ENCODE measurements at places on chromosomes 16 and 17.

DNA sequence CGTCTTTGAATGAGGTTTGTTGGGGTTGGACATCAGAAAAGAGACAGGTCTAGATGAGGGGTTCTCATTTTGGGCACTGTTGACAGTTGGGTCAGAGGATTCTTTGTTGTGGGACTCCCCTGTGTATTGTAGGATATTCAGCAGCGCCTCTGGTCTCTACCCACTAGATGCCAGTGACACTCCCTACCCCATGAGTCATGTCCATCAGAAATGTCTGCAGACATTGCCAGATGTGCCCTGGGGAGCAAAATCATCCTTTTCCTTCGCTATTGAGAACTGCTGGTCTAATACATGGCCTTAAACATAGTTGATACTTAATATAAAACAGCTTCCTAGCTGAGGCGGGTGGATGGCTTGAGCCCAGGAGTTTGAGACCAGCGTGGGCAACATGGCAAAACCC, 3.1 kb downstream of the ABAT start:
- peak; percentile 82 for DNase-seq

DNA sequence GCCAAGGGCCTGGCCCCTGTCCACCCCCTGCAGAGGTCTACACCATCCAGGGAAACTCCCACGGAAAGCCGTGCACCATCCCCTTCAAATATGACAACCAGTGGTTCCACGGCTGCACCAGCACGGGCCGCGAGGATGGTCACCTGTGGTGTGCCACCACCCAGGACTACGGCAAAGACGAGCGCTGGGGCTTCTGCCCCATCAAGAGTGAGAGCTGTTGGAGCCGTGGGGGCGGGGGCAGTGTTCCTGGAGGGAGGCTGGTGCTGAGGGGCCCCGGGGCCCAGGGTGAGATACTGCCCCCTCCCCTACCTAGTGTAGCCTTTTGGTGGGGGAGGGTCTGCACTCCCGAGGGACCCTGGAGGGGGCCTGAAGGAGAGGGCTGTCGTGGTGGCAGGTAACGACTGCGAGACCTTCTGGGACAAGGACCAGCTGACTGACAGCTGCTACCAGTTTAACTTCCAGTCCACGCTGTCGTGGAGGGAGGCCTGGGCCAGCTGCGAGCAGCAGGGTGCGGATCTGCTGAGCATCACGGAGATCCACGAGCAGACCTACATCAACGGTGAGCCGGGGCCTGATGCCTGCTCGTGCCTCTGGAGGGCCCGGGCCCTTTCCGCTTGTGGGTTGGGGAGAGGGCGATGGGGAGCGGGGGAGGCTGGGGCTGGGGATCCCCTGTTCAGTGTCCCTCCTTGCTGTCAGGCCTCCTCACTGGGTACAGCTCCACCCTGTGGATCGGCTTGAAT, 38.8 kb downstream of the MRC2 start:
- no peak for DNase-seq

- no peak for DNase-seq
Measured at GRCh38 chr17:62067165-62068145, 2.4 kb upstream of the MED13 start.

GRCh38 chr17:40448639-40449261, 5.5 kb downstream of the IGFBP4 start:
- peak; percentile 53 for DNase-seq

DNA sequence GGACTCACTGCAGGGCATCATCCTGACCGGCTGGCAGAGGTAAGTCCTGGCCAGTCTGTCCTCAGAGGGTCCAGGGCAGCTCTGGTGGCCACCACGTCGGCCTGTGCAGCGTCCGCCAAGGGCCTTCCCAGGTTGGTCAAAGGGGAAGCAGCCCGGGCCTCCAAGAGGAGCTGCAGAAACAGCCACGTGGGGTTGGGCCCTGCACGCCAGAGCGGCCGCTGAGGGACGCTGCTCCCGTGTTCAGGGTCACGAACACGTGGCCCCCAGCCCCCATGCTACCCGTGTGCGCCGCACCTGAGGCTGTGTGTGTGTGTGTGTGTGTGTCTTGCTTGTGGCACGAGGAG, 13.3 kb downstream of the CYBC1 start:
- no peak for DNase-seq

DNA sequence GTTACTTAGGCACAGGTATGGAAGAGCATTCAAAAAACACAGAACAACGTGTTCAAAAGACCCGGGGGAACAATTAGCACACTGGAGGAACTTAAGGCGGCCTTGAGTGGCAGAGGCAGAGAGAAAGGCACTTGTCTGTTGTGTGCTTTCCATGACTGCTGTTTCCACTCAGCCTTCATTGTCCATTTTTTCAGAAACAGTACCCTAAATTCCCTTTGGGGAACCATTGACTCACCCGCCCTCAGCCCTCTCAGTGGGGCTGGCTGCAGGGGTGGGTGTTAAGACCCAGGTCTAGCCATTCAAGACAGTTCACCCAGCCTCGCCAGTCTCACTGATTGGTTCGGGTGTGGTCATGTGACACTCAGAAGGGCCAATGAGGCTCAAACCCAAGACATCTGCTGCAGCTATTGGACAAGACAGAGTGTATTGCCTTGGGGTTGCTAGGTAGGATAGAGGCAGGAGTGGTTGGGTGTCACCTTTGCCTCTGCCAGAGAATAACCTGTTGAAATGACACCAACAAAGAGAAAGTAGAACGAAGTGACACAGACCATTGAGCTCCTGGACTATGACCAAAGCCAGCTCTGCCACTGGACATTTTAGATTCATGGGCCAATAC, 19.6 kb upstream of the CEP20 start:
- DNase-seq = peak; percentile 26

DNA sequence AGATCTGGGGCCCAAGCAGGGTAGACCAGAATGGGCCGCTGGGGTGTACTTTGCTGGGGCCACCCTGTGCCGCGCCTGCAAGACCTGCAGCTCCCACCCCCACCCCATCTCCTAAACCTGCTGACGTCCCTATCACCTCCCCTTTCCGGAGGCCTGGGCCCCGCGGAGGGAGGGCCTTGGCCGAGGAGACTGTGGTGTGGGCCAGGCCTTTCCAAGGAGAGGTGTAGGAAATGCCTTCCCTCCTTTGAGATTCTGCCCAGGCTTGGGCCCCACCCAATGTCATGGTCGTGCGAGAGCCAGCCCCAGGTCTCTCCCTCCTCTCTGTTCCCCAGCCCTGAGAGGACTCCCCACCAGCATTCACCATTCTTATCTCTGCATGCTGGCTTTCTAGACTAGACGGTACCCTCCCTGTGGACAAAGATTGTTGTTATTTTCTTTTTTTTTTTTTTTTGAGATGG, 3.9 kb upstream of the WFIKKN2 start:
- DNase-seq = no peak

GRCh38 chr17:44770166-44770925, 11.6 kb downstream of the ADAM11 start:
- no peak for DNase-seq

GRCh38 chr17:65035191-65035590, 21.3 kb downstream of the GNA13 start:
- DNase-seq = no peak

GRCh38 chr17:69655902-69656301, 241.4 kb downstream of the MAP2K6 start:
- DNase-seq = no peak

DNA sequence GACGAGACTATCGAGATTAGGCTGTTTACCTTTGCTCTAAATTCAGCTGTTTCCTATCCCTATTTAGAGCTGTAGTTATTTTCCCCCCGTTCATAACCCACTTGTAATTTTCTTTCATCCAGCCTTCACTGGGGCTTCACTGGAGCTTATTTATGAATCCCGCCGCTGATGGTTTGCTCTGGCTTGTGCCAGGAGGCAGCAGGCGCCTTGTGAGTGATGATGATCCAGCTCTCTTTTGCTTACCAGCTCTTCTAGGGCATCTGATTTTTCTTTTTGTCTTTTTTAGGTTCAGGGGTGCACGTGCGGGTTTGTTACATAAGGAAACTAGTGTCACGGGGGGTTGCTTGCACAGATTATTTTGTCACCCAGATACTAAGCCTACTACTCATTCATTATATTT, 37.4 kb upstream of the CDH13 start:
- no peak for DNase-seq

GRCh38 chr17:7781429-7781828, 52.6 kb upstream of the KDM6B start:
- no peak for DNase-seq

DNA sequence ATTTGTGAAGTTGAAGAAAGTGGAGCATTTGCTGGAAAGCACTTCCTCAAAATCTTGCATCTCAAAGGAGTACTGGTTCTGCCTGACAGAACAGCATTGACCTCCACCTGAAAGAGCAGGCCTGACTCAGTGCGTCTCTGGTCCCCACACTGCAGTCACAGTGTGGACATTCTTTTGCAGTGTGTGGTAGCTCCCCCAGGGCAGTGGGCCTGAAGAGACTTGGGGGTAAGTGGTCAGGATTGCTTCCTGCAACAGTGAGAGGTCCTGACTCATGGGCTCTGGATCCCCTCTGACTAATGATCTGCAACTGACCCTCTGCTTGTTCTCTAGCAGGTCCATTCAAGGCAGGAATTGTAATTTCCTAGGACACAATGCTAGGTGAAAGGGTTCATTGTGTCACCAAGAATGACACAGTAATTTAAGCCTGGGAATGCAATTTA, 204.9 kb upstream of the KCNJ16 start:
- DNase-seq = peak; percentile 78

DNA sequence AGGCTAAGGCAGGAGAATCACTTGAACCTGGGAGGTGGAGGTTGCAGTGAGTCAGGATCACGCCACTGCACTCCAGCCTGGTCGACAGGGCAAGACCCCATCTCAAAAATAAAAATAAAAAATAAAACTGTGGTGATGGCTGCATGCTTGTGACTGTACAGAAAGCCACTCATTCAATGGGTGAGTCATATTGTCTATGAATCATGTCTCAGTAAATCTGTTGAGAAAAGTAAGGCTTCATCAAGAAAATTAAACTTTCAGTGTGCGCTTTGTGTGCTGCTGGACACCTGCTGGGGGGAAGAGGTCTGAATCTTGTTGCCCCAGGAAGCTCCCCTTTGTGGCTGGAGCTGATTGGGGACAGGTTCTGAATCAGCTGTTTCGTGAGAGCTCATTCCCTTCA, 11.3 kb downstream of the NUBP1 start:
- peak; percentile 79 for DNase-seq

DNA sequence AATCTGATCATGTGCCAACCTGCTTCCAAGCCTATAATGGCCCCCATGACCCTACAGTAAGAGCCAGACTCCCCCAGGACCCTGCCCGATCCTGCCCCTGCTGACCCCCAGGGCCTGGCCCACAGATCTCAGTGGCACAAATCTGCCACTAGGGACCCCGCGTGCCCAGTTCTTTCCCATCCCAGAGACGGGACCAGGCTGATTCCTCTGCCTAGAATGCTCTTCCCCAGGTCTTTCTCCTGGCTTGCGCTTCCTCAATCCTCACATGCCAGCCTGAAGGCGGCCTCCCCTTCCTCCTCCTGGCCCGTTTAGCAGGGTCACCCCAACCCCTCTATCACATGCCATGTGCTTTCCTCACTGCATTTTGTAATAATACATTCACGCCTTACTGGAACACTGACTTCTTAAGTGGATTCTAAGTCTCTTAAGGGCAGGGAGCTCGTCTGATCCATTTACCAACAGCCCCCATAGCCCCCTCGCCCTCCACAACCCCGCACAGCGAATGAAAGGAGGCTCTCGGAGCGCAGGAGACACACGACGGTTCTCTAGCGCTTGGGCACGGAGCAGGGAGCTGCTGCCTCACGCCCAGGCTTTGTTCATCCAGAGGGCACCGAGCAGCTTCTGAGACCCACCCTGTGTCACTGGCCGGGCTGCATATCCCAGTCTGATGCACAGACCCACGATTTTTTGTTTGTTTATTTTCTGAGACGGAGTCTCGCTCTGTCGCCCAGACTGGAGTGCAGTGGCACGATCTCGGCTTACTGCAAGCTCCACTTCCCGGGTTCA, 1.2 kb downstream of the TRIM65 start:
- peak; percentile 66 for DNase-seq

DNA sequence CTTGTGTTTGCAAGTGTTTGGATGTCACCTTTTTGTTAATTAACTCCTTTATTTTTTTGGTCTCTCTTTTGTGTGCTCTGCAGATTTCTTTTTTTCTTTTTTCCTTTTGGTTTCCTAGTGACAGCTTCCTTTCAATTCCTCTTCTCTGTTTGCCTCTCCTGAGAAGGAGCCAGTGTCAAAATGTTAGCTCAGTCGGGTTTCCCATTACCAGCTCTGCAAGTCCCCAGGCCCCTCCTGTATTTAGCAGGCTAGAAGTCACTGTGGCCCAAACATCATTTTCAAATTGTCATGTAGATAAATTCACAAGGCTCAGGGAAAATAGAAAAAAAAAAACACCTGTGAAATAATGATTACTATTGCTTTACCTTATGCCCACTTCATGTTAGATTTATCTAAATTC, 1621.6 kb downstream of the CDH8 start:
- no peak for DNase-seq

- peak; percentile 82 for DNase-seq
Measured at GRCh38 chr17:65191811-65192740, 54.9 kb downstream of the RGS9 start.

- no peak for DNase-seq
Measured at GRCh38 chr16:88839745-88840599, 16.8 kb downstream of the GALNS start.

DNA sequence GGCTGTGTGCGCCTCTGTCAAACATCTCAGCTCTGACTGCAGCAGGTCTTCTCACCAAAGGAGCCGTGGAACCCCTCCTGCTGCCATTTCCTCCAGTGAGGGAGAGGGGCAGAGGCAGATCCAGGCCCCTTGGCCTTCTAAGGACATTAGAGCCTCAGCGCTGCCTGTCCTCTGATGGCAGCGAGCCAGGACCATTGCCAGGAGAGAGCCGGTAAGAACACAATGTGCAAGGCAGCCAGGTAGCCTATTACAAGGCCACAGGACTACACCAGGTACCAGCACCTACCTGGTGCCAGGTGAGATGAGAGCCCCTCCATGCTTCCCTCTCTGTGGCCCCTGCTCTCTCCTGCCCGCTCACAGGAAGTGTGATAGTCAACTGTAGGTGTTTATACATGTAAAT, 11.0 kb downstream of the LRRC75A start:
- no peak for DNase-seq

DNA sequence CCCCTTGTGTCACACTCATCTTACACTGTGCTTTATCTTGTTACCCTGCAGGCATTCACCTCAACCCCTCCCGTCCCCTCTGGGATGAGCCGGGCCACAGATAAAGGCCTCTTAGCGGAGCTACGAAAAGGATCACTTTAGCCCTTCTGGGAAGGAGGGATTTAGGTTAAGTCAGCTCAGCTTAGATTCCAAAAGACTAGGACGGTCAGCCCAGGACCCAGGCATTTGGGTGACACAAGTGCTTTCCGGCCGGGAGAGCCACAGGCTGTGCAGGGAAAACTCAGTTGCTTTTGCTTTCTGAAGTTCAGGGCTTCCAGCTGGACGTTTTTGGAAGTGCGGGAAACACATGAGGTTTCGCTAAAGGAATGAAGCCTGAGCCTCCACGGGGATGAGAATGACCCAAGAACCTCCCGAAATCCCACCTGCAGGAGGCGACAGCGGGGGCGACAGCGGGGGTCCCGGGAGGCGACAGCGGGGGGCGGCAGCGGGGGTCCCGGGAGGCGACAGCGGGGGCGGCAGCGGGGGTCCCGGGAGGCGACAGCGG, 11.6 kb upstream of the METRNL start:
- peak; percentile 61 for DNase-seq
